NCI-H1930 (cell line): ENCODE measurements at places on chromosomes 5 and 9.

DNA sequence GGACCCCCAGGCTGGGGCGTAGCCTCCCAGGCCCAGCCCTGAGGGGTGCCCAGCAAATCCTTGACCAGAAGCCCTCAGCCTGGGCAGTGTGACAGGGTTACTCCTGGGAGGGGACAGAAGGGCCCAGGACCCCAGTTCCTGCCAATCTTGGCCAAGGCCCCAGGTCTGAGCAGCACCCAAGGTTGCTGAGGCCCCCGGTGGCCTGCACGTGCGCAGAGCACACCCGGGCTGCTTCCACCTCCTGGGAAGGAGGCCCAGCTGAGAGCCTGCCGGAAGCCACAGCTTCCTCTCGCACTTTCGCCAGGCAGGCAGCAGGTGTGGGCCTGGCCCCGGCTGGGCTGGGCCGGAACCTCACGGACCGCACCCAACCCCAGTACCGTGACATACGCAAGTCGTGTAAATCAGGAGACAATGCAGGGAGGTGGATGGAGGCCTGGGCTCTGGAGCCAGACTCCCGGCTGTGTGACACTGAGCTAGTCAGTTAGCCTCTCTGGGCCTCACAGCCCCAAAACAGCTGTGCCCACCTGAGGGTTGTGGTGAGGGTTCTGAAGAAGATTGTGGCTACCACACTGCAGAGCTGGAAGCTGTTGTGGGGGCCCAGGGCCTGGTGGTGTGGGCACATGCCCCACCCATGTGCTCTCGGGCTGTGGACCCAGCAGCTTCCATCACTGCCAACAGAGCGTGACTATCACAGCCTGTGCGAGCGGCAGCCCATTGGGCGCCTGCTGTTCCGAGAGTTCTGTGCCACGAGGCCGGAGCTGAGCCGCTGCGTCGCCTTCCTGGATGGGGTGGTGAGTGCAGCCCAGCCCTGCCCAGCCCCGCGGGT is 5.1 kb downstream of the GRK6 start:
- no peak for DNase-seq

DNA sequence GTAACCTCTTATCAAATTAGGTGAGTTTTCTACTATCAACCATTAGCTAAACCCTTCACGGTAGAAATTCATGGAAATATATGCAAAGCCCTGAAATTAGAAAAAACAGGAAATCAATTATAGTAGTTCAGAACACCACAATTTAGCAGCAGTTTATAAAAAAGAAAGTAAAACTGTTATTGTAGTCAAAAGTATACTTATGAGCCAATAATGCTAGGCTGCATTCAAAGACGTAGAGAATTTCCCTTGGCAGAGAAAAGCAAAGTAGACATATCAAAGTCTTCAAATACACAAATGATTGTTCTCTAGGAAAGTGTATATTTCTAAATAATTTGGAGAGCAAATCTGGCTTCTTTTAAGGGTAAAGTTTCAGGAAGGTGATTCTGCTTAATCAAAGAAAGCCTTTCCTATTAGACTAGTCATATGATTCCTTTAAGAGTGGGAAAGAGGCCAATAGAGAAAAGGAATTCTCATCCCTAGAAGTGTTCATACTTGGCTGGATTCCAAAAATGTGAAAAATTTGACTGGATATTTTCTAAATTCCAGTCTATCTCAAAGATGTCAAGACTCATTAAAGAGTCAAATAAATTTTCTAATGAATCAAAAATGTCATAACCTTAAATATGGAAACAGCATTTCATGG is 185.5 kb downstream of the SMC2 start:
- DNase-seq = no peak

GRCh38 chr9:4927701-4928100 is 57.4 kb upstream of the JAK2 start:
- no peak for DNase-seq

DNA sequence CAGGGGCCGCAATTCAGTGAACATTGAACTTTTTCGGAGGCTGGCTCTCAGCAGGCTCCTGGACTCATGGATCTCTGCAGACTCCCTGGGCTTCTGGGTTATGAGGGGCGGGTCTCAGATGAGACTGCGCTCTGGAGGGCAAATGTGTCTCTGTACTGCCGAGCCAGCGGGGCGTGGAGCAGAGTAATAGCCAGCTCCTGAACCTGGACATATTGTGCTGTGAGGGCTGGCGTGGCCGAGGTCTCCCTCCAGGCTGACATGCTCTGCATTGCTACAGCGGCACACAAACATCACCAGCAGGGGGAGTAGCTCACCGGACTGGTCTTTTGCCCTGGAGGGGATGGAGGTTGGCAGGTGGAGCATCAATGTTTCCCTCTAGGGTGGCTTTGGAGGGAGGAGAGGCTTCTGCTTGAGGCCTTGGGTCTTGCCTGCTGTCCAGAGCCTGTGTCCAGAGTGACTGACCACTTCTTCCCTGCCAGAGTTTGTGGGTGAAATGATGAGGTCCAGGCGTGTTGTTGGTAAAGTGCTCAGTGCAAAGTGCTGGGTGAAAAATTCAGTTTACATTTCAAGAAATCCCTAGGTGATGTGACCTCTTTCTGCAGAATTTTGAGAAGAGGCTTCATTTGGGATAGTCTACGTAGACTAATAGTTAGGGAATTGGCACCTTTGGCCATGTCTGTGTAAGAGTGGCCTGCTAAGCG is 10.9 kb upstream of the GADD45G start:
- peak; percentile 33 for DNase-seq

- no peak for DNase-seq
Observed at GRCh38 chr9:17509701-17510100, 69.2 kb upstream of the SH3GL2 start.

DNA sequence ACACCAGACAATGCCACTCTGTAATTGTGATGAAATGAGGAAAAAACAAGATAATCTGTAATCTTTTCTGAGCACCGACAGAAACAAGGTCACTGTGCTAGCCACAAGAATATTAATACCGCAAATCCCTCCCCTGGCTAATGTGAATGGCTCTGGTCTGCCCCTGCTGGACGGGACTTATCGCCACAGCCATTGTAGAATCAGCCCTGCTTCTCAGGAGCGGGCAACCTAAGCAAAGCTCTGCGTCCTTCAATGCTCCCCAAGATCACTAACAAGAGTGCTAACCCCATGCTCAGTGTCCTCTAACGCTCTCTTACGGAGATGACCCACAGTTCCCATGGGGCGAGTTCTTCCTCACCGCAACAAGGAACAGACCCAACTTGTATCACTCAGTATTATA is 42.7 kb downstream of the OR2V1 start:
- peak; percentile 8 for DNase-seq

- no peak for DNase-seq
Observed at GRCh38 chr5:169296419-169297143, 4.4 kb downstream of the SLIT3 start.

- DNase-seq = no peak
Observed at GRCh38 chr5:112338681-112339337, 80.3 kb downstream of the EPB41L4A start.

DNA sequence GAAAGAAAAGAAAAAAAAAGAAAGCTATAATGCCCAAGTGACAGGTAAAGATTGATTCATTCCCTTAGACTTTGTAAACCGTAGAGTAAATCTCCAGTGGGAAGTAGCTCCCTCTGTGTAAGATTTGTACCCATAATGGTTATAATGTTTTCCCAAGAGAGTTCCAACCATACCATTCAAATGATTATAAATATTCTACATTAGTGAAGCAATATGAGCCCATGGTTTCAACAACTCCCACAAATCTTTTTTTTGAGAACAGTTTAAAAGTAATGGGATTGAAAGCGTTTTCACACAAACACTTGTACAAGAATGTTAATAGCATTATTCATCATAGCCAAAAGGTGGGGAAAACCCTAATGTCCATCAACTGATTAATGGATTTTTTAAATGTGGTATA is 58.0 kb downstream of the GRAMD2B start:
- DNase-seq = no peak

DNA sequence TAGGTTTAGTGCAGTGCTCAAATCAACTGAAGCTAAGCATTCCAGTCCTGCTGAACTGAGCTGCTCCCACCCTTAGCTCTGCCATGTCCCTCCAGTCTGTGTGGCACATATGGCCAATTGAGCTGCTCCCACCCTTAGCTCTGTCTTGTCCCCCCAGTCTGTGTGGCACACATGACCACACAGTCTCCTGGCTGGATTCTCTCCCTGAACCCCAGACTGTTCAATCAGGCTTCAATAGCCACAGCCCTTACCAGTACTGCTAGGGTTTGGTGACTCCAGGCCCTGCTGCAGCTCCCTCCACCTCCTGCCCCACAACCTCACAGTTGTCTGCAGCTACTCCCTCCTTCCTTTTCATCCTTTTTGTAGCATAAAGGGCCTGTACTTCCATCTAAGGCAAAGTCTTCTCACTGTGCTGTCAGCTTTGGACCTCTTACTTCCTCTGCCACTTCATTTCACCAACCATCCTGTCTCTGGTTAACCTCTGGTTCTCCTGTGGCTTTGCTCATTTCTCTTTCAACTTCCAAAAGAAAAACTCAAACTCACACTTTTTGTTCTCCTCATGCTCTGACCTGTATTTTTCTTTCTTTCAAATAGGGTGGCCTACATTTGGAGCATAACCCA is 50.8 kb downstream of the ADAMTS12 start:
- DNase-seq = no peak

DNA sequence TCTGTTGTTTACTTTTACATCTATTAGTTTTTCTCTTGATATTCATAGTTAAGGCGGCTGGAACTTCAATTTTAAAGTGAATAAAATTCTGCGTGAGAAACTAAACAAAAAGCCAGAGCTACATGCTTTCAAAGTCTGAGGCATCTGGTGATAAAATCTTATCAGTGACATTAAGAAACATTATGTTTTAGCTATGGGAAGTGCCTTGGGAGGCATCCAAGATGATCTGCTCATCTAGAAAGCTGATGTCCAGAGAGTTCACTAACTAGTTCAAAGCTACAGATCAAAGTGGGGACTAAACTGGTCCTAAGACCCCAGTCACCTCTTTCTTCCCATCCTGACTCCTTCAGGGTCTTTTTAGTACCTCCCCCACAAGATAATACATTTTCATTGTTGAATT is 37.2 kb downstream of the MRPS27 start:
- DNase-seq = no peak
